Activated CD4-positive, alpha-beta T cell treated with anti-CD3 and anti-CD28 coated beads, Interleukin-2, amount 10 ng/mL, durations not matched to agents 7 days and 5 days (primary cell): ENCODE measurements at places on chromosomes 11 and 22. TPM values are rescaled to one million over a fixed set of nuclear protein-coding genes. Genes with fewer than 3 reads are reported as not detected.
A peak's percentile ranks its signal among the peaks of the same experiment; 100 is the strongest.

DNA sequence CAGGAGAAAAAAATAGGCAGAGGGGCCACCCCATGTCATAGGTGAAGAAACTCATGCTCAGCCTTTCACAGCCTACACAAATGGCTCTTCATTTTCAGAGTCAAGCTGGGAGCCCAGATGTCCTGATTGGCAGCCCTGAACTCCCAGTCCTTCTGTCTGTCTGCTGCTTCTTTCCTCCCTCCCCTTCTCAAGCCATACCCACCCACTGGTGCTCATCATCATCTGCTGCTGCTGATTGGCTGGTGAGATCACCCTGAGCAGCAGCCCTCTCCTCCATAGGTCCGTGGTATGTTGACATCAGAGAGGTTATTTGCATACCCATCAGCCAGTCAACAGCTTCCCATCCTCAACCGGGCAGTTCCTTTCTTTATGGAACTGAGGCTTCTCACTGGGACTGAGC lies 46.1 kb upstream of the PRDM11 start:
- DNase-seq = no peak

GRCh38 chr11:7222619-7223018 lies 29.1 kb upstream of the SYT9 start:
- no peak for DNase-seq

DNA sequence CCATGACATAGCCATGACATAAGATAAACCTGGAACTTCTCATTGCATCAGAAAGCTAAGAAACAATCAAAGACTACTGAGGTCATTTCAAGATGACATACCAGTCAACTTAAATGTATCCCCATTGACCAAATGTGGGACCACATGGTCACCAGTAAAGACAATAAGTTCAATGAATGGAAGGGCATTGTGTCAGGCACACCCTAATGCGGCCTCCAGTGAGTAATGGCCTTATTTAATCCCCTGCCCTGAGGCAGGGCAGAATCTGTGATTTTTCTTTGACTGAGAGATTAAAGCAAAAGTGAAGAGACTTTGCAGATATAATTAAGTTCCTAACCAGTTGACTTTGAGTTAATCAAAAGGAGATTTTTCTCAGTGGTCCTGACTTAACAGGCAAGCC lies 17.3 kb upstream of the SYT8 start:
- DNase-seq = no peak

DNA sequence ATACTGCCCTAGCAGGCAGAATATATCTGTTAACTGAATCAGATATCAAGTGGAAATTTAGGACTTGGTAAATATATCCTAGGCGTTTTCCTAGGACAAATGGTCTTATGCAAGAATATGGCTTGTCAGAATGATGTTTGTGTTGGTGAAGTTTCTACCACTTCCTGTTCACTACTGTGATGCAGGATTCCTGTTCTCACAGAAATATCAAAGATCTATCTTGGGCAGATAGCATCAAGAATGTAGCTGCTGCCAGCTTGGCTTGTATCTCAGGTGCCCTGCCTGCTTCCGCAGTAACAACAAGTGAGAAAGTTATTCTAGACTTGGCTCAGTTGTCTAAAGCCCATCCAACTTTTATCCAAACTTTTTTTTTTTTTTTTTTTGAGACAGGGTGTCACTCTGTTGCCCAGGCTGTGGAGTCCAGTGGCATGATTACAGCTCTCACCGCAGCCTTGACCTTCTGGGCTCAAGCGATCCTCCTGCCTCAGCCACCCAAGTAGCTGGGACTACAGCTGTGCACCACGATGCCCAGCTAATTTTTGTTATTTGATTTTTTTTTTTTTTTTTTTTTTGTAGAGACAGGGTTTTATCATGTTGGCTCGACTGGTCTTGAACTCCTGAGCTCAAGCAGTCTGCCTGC lies 61.3 kb downstream of the PPME1 start:
- peak; percentile 49 for DNase-seq

OR51B5 gene
- total RNA-seq = not detected
